ENCODE measurements at places on chromosomes 2 and 18.

DNA sequence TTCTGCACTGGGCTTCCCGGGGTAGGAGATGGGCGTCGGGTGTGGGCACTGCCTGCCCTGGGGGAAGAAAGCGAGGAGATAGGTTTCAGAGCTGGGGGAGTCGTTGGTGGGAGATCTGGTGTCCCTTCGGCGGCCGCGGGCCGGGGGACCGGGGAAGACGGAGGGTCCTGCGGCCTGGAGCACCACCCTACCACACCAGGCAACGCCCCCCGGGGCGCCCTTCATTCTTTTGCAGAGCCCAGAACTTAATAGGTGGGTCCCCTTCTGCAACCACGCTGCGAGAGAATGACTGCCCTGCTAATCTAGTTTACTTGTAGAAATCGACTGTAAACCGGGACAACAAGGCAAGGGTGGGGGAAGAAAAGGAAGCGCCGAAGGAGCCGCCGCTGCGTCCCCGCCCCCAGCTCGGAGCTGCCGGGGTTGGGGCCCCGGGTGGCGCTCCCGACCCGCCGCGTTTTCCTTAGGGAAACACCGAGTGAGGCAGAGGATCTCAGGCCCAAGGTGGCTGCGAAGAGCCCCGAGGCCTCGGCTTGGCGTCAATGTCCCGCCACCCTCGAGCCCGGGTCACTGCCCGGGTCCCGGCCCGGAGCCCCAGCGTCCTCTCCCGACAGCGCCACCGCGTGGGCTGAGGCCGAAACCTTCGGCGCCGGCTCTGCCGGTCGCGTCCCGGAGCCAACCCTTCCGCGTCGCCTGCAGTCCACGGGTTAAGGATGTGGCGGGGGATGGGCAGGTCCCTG is 5.4 kb upstream of the SATB2 start:
- DNase-seq, result no peak

- DNase-seq, result no peak
Measured at GRCh38 chr2:129061069-129061768, 742.6 kb upstream of the HS6ST1 start.

DNA sequence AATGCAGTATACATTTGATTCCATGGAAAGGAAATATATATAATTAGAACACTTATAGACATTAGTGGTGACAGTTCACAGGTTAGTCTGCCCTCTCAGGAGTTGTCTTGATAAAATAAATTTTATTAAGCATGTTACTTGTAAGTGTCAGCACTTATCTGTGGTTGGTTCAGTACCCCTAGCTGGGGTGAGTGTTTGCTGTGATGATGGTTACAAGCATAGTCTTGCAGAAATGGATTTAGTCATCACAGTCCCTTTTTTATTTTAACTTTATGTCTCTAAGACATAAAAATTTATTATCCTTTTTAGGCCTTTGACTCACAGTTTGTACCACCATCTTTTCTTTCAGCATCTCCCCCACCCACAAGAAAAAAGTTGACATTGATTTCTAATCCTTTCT is 52.1 kb downstream of the NCK2 start:
- no peak for DNase-seq

GRCh38 chr18:44799382-44799906 is 118.8 kb downstream of the SETBP1 start:
- no peak for DNase-seq

DNA sequence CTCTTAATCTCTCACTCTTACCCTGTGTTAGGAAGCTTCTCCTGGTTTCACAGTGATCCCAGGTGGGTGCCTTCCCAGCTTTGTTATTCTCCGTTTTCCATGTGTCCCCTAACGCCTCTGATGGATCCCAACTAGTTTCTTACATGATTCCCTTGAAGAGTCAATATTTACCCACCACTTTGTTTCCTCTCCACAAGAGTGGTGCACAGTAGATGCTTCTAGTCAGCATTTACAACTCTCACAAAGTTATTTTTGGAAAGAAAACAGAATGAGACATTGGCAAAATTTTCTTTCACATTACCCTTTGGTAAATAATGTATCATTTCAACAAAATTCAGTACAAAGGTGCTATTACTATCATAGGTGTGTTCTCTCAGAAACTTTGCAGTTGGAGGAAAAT is 1611.1 kb upstream of the ZEB2 start:
- no peak for DNase-seq

DNA sequence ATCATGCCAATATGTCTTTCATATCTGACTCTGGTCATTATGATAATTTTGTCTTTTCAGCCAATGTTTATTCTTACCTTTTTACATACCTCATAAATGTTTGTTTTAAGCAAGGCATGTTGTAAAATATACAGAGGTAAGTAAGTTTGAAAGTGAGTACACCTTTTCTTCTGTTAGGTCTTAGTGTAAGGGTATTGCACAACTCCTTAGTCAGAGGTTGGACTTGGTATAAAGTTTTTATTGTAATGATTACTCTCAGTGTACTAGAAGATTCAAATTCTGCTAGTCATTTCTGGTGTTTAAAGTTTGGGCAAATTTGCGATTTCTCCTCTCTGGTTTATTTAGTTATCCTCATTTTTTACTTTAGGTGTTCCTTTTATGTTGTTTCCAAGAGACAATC is 564.3 kb upstream of the FSIP2 start:
- no peak for DNase-seq

DNA sequence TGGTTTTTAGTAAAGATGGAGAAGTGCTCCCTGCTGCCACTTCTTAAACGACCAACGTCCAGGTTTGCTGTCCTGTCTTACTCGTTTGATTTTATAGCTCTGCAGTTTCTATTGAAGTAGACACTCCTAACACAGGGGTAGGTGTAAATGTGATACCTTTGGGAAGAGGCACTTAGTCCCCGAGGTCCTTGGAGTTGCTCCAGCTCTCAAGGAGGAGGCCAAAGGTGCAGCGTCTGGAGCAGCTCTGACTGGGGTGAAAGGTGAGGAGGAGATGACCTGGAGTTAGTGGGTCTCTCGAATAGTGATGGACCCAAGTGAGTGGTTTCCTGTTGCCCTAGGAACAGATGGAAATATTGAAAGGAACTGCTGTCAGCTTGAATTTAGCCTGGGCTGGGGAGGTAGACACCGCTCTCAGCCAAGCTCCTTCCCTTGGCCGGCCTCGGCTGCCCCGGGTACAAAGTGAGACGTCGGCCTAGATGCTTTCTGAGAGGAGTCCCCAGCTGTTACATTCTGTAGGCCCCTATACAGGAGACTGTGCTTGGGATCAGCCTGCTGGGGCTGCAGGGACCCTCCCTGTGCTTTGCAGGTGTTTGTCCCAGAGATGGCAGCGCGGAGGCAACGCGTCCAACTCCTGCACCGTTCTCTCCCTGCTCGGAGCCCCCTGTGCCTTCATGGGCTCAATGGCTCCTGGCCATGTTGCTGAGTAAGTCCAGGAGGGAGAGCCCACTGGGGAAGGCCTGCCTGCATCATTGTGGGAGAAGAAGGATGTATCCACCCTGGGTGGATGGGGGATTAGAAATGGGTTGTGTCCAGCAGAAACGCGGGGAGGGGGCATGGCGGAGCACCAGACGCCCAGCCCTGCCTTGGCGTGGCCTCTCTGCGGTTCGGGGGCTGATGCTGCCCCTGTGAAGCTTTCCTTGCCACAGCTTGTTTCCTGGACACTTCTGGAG is 5.4 kb downstream of the KHK start:
- no peak for DNase-seq

- DNase-seq, result peak; percentile 80
Measured at GRCh38 chr2:218896501-218897393, 16.1 kb downstream of the WNT10A start.

DNA sequence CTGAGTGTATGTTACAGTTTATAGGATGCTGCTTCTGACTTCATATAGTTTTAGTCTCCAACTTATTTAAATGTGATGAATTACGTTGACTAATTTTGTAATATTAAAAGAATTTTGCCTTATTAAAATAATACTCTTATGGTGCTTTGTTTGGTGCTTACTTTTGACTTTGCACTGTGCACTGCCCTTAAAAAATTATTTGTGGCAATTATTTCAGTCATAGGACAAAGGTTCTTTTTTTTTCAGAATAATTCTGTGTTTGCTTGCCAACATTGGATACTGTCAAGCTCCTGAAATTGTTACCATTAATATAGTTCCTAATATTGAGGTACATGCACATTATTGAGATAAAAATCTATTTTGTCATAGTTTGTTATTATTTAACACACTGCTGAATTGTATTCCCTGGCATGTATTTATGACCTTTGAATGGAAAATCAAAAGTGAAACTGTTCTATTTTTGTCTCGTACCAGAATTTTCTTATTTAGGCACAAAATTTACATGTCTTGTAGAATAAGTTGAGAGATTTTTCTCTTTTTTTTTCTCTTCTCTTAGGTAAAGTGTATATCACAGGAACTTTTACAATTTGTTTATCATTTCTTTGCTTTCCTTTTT is 572.8 kb upstream of the KLHL29 start:
- no peak for DNase-seq

DNA sequence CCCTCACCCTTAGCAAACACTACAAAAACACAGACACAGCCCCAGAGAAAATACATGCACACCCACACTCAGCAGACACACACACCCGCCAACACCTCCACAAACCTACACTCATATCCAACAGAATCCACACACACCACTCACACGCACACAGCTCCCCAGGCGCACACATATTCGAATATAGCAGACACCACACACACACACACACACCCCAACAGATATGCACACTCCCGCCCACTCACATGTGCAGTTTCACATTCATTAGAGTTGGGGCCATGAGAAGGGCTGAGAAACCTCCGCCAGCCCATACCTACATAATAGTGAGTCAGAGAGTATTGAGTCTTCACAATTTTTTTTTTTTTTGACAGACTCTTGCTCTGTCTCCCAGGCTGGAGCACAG is 29.4 kb upstream of the NOTO start:
- no peak for DNase-seq

DNA sequence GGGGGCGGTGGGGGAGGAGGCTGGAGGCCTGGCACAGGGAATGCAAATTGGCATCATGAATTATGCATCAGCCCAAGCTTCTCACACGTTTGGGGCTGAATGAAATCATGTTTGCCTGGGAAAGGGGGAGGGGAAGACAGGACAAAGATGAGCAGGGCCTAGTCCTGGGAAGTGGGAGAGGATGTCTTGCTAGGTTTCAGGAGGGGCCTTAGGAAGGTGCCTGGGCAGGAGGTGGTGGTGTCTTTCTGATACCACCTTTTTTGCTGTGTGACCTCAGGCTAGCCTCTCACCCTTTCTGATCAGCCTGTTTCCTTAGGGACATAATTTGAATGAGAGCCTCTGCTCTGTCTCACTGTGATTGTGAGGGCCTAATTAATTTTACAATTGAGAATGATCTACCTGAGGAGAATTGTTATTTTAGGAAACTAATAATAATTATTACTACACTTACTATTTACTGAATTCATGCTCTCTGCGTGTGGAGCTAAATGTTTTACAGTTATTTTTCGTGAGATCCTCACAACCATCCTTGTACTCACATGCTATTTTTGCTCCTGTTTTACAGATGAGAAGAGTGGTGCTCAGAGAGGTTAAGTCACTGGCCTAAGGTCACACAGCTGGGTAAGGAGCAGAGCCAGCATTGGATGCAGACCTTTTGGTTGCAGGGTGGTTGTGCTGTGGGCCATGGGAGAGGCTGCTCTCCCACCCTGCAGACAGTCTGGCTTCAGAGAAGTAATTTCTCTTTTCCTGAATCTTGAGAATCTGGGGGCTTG is 39.6 kb downstream of the INHBB start:
- no peak for DNase-seq

DNA sequence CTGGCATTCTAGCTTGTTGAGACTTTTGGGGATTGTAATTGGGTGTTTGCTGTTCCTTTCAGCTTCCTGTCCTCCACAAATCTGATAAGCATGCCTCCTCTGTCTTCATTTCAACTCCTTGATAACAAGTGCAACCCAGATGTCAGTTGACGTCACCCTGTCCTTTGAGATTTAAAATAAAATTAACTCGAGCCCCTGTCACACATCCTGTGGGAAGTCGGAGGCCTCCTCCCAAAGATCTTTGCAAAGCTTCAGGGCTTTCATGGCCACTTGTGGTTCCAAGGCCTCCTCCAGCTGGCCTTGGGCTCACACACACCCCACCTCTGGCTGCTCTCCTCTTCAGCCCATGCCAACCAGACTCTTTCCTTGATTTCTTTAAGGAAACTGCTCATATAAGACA is 69.9 kb upstream of the ITGA6 start:
- DNase-seq, result no peak

DNA sequence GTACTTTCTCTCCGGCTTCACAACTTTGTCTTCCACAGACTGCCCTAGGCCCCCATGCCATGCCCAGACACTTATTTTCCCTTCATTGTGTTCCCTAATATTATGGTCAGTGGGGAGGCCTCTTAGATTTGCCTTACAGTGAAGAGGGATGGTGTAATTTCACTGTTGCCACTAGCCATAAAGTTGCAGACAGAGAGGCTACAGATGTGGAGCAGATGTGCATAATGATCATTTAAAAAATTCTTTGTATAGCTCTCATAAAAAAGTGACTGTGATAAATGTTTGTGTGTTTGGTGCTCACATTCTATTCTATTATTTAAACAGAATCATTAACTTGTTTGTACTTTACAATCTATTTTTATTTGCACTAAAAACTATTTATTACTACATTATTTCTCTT is 67.5 kb upstream of the FN1 start:
- no peak for DNase-seq

DNA sequence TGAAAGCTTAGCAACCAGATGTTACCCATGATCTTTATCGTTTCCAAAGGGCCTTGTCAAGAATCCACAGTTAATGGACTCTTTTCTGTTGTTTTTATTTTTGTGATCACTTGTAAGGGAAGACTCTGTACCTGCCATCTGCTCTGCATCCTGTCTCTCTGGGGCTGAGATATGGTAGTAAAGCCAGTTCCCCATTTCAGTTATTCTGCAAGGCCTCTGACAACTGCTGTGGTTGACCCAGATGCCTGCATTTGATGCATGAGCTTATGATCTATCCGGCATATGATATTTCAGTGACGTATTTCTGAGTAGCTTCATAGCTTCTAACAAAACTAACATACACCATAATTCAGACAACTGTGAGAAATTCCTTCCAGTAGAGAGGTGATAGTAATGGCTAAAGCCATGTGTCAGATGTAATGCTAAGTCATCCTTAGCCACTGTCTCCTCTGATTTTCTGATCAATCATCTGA is 105.1 kb downstream of the TPO start:
- DNase-seq, result no peak

- no peak for DNase-seq
Measured at GRCh38 chr18:23398401-23398800, 54.7 kb upstream of the RIOK3 start.

All from GM12892 (cell line).